Uterus (tissue), 4 donors: ENCODE measurements at places on chromosomes 2 and 18. TPM values are rescaled to one million over a fixed set of nuclear protein-coding genes. Genes with fewer than 3 reads are reported as not detected.

The FN1 gene
- total RNA-seq: 218 TPM

The ANO7 gene
- 0.21 TPM for total RNA-seq

The CREG2 gene
- not detected for total RNA-seq

The HOXD12 gene
- total RNA-seq: not detected

The ZNF521 gene
- total RNA-seq: 50.2 TPM

The IL36RN gene
- not detected for total RNA-seq

The SERPINB3 gene
- not detected for total RNA-seq

The LOXL3 gene
- 9.5 TPM for total RNA-seq

The PPP1CB gene
- 610 TPM for total RNA-seq

The FSIP2 gene
- total RNA-seq: 1.9 TPM

The BCL2 gene
- 61.1 TPM for total RNA-seq

DNA sequence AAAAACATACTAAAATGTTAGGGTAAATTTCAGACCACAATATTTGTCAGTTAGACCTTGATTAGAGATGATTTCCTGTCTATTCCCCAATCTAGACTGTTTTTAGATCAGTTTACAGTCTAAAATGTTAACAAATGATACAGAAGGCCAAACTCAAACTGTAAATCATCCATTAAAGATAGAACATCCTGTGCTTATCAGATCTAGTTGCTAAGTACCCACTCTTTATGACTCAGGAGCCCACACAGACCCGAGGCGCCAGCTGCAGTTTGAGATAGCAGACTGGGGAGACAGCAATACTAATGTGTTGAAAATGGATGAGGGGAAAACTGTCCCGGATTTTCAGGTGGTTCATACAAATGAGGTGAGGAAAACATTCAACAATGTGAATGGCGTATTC is 113.3 kb downstream of the SCG2 start:
- H3K27ac ChIP-seq: peak overlapping the region; percentile 13
- no peak overlapping the region for H3K4me3 ChIP-seq
- peak; percentile 37 for DNase-seq
- no peaks in the 10 kb centered on the region for H3K4me1 ChIP-seq
- no peaks in the 10 kb centered on the region for H3K36me3 ChIP-seq

GRCh38 chr2:216596980-216597509 is 36.2 kb upstream of the IGFBP2 start:
- peaks cover 7% of the 10 kb centered on the region for H3K4me1 ChIP-seq
- no peaks in the 10 kb centered on the region for H3K36me3 ChIP-seq
- no peak overlapping the region for H3K27ac ChIP-seq
- no peak overlapping the region for H3K4me3 ChIP-seq

- H3K4me1 ChIP-seq: no peaks in the 10 kb centered on the region
- peak; percentile 59 for DNase-seq
- no peaks in the 10 kb centered on the region for H3K36me3 ChIP-seq
Observed at GRCh38 chr2:64652231-64653108, 1.2 kb downstream of the SERTAD2 start.

DNA sequence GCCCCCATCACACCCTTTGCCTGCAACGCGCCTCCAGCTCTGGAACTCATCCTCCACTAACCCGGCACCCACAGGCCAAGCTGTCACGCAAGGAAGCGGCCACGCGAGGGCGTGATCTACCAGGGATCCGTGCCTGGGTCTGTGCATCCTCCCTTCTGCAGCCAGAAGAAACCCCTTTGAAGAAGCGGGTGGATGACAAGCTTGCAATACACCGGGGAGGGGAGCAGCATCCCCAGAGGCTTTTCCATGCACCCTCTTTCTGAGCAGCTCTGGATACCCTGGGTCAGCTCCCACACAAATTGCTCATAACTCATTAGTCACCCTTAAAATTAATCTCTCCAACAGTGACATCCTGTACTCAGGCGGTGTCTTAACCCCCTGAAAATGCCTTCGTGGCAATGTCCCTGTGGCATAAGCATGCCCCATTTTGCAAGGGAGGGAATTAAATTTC is 47.6 kb downstream of the PDCL3 start:
- H3K27ac ChIP-seq: no peak overlapping the region
- DNase-seq: peak; percentile 77
- no peak overlapping the region for H3K4me3 ChIP-seq
- H3K4me1 ChIP-seq: no peaks in the 10 kb centered on the region

- H3K4me1 ChIP-seq: no peaks in the 10 kb centered on the region
- no peak for DNase-seq
- no peak overlapping the region for H3K27ac ChIP-seq
- H3K36me3 ChIP-seq: no peaks in the 10 kb centered on the region
Observed at GRCh38 chr18:74944676-74945075, 264.3 kb downstream of the PTGR3 start.

DNA sequence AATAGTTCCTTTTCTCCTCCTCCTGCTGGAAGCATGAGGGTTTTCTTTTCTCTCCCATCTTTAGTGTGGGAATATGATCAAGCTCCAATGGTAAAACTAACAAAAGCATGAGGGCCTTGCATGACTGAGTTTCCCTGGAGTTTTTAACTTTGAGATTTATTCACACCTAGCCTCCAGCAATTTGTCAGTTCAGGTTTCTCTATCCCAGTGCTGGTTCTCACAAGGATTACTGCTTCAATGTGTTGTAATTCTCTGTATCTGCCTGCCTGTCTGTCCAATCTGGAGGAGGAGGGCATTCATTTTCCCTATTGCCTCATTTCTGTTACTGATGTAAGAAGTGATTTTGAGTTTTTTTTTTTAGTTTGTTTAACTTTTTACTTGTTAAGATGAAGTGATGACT is 57.6 kb upstream of the RPRM start:
- DNase-seq: no peak
- H3K4me1 ChIP-seq: no peaks in the 10 kb centered on the region
- no peak overlapping the region for H3K27ac ChIP-seq
- no peak overlapping the region for H3K4me3 ChIP-seq

- no peak overlapping the region for H3K27ac ChIP-seq
- no peak for DNase-seq
- no peaks in the 10 kb centered on the region for H3K36me3 ChIP-seq
- no peaks in the 10 kb centered on the region for H3K4me1 ChIP-seq
- no peaks in the 10 kb centered on the region for H3K27me3 ChIP-seq
Observed at GRCh38 chr2:101012706-101013181, 10.7 kb downstream of the RPL31 start.

GRCh38 chr2:98379311-98380202 is 33.3 kb downstream of the CNGA3 start:
- H3K4me3 ChIP-seq: no peak overlapping the region
- H3K27me3 ChIP-seq: no peaks in the 10 kb centered on the region
- no peak for DNase-seq
- H3K36me3 ChIP-seq: no peaks in the 10 kb centered on the region
- H3K27ac ChIP-seq: no peak overlapping the region

DNA sequence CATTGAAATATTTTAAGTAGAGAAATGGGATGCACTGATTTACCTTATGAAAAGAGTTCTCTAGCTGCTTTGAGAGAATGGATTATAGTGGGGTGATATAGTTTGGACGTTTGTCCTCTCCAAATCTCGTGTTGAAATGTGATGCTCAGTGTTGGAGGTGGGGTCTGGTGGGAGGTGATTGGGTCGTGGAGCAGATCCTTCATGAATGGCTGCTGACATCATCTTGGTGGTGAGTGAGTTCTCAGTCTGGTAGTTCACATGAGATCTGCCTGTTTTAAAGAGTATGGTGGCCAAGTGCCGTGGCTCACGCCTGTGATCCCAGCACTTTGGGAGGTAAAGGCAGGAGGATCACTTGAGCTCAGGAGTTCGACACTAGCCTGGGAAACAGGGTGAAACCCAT is 58.7 kb upstream of the SH3RF3 start:
- no peaks in the 10 kb centered on the region for H3K36me3 ChIP-seq
- DNase-seq: no peak
- no peaks in the 10 kb centered on the region for H3K4me1 ChIP-seq

DNA sequence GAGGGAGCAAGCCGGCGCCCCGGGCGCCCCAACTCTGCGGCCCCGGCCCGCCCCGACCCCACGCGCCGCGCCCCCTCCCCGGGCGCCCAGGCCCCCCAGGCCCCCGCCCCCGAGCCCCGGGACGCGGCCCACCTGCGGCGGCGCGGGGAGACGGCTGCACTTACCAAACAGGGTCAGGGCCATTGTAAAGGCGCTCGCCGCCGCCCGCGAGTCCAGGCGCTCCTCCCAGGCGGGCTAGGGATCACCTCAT is 526 bp downstream of the CHN1 start:
- no peak for DNase-seq
- H3K4me3 ChIP-seq: peak overlapping the region; percentile 54
- H3K27me3 ChIP-seq: no peaks in the 10 kb centered on the region
- H3K36me3 ChIP-seq: no peaks in the 10 kb centered on the region
- peak overlapping the region; percentile 82 for H3K27ac ChIP-seq
- H3K4me1 ChIP-seq: no peaks in the 10 kb centered on the region

GRCh38 chr2:170362871-170363631 is 185.1 kb downstream of the MYO3B start:
- no peak overlapping the region for H3K4me3 ChIP-seq
- DNase-seq: no peak
- no peaks in the 10 kb centered on the region for H3K27me3 ChIP-seq
- no peaks in the 10 kb centered on the region for H3K4me1 ChIP-seq
- H3K36me3 ChIP-seq: no peaks in the 10 kb centered on the region
- H3K27ac ChIP-seq: no peak overlapping the region

DNA sequence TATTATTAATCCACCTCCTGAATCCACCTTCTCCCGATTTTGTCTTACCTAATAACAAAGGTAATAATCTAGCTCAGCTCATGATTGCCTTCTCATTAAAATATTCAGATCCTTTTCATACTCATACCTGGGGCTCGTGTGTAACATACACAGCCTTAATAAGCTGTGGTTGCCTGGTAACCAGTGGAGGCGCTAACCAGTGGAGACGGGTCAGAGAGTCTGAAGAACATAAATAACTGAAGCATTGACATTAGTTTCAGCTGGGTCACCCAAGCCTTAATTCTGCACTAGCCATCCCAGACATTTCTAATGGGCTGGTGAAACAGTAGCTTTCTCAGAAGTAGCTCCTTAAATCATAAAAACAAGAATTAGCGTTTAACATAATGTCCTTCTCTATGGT is 14.8 kb upstream of the DTNA start:
- no peak overlapping the region for H3K27ac ChIP-seq
- H3K4me1 ChIP-seq: no peaks in the 10 kb centered on the region
- no peak overlapping the region for H3K4me3 ChIP-seq
- H3K36me3 ChIP-seq: no peaks in the 10 kb centered on the region
